Right lung (tissue), 10 donors: ENCODE measurements at places on chromosomes 3 and 15. TPM values are rescaled to one million over a fixed set of nuclear protein-coding genes. Genes with fewer than 3 reads are reported as not detected.

GRCh38 chr3:186476044-186476468 is 68.1 kb downstream of the CRYGS start:
- DNase-seq, result no peak

GRCh38 chr3:135917076-135917475 is 48.5 kb upstream of the PPP2R3A start:
- no peak for DNase-seq

DNA sequence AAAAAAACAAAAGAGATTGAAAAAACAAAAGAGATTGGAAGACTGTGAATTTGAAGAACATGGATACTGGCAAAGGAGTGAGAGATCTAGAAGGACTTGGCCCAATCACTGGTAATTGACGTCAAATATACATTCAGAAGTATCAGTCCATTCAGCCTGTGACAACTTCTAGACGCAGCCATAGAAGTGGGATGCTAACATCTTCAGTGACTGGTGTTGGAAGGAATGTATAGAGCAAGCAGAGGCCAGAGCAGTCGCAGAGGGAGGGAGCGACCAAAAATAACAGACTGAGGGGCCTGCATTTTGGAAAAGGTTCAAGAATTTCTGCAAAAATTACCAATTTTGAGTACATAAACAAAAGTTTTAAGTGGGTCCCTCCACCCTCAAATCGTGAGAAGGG is 473.3 kb downstream of the CADM2 start:
- no peak for DNase-seq

DNA sequence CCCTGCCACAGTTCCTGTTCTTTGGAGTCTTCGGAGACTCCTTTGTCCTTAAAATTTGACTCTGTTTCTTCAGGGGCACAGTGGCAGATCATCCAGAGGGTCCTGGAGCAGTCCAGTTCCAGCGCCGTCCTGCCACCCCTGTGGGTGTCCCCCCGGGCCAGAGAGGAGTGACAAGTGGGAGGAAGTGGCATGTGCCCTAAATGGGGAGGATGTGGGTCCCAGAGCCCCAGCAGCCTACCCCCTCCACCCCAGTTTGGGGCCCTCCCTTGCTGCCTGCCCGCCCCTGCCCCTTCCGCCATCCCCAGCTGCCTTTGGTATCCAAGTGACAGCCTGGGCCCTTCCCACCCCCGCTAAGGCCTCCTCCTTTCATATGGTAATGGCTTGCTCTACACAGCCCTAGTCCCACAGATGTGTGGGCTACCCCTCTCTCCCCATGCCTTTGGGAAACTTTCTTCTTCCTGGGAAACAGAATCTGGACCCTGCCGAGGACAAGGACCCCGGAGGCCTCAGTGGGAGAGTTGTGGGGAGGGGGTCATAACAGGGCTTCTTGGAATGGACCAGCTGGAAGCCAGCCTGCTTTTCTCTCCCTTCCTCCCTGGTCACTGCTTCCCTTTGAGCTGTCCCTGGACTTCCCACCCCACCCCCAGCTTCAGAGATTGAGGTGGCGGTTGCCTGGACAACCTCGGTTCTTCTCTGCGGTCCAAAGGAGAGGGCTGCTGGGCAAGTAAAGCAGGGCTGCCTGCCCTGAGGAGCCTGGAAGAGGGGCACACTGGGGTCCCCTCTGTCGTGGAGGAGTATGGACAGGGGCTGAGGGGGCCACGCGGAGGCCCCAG is 43.2 kb downstream of the KLHL25 start:
- no peak for DNase-seq

DNA sequence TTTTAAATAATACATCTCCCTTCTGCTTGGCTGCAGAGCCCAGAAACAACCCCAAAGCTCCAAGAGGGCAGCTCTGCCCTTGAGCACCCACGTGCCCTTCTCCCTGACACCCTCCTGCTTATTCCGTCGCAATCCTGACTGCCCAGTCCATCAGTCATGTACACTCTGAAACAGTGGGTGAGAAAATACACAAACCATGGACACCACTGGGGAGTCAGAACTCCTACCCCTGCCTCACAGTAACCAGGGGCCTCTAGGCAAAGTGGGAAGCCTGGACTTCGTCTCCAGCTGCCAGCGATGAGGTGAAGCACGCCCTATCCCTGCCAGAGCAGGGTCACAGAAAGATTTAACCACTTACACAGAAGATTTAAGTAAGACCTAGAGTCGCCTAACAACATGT is 40.1 kb downstream of the HERC2 start:
- no peak for DNase-seq

DNA sequence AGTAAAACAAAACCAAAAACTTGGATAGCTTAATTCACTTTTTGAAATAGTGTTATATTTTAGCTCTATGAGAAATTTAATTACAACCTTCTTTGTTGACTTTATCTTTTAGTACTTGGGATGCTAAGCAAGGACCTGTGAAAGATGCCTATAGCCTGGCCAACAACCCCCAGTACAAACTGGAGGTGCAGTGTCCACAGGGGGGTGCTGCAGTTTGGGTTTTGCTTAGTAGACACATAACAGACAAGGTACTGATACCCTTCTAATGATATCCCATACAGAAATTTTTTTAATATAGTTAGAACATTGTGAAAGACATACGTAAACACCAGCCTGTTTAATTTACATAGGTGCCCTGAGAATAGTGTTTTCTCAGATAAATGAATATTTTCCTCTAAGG is 35.3 kb downstream of the CAPN7 start:
- DNase-seq, result no peak

GRCh38 chr3:50617096-50617791 is at the start of gene MAPKAPK3:
MAPKAPK3 (plus strand) TSS chr3:50617151; CDS start chr3:50617566, 415 bp downstream.
- no peak for DNase-seq

DNA sequence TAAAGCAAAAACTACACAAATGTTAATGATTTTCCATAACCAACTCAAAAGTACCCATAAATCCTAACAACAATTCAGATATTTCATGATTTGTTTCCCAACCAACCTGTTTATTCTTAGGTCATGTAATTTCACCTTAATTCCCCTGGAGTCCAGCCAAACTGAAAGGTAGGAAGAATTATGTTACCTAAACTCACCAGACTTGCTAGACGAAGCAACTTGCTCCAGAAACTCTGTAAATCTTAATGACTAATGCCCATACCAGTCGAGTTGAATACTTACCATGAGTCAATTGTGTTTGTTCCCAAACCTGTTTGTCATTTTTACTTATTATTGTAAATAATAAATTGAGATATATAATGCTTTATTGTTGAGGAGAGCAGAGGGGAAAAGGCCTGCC is 1030.0 kb downstream of the TBL1XR1 start:
- peak; percentile 4 for DNase-seq

- DNase-seq, result no peak
Observed at GRCh38 chr3:63762934-63763550, 56.1 kb upstream of the C3orf49 start.

DNA sequence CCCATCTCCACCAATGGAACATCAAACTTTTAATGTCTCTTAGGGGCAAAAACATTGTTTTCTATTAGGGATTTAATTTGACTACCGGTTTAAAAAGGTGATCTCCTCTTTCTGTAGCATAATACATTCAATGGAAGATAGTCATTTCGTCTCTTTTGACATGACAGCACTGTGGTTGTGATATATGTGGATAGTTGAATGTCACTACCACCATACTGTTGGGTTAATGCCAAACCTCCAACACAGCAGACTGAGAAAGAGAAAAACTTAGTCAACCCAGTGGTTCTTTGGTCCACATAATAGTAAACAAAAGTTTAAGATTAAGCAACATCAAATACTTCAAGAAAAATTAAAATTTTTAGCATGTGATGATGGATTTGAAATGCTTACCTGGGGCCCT is 530.4 kb downstream of the AGBL1 start:
- DNase-seq, result no peak

DNA sequence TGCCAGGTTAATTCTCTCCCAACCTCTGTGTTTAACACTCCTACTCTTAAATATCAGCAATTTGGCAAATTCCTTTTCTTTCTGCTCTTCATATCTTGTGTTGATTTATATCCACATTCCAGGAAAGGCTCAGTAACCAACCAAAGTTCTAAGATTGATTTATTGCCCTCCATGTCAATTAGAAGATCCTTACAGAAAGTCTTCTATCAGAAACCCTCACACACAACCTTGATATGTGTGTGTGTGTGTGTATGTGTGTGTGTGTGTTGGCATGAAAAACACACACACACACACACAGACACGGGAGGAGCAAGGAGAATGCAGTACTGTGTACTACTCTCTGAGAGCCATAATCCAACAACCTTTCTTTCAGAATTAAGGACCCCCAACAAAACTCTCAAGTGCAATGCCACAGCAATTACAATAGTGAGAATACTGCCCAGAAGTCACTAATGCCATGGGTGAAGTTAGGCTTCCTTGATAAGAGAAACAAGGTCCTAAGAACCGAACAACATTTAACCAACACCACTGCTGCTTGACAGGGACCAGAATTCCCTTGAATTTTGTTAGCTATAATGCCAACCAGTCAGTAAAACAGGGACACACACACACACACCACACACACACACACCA is 1.1 kb downstream of the LSAMP start:
- no peak for DNase-seq

SEMA5B gene
- 5.8 TPM for polyA plus RNA-seq

GORASP1 gene
- polyA plus RNA-seq, result 66.1 TPM

PDIA3 gene
- 488 TPM for polyA plus RNA-seq

CFAP91 gene
- 7.8 TPM for polyA plus RNA-seq

DISP2 gene
- 1.4 TPM for polyA plus RNA-seq
